ENCODE measurements at places on chromosomes 1 and 21.

GRCh38 chr1:15417059-15417934 lies 7.6 kb downstream of the EFHD2 start:
- DNase-seq: no peak

GRCh38 chr1:210248341-210248740 lies 15.7 kb downstream of the SERTAD4 start:
- DNase-seq: no peak

DNA sequence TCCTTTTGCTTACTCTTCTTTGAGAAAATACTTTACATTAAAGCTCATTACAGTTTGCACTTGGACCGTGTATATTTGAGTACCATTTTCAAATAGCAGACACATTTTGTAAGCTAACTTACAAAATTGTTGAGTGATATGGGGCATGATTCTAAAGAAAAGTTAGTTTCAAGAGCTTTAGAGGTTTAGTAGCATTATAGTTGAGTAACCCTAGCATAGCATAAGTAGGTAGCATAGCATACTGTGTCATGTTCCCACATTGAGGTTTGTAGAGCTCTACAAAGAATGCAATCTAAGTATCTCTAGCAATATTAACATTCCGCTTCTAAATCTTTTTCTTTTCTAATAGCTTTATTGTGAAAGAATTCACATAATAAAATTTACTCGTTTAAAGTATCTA lies 92.0 kb downstream of the ITSN1 start:
- DNase-seq: no peak

- no peak for DNase-seq
Measured at GRCh38 chr1:209929751-209930150, 8.3 kb upstream of the SYT14 start.

- no peak for DNase-seq
Measured at GRCh38 chr1:19665496-19666465, 1.1 kb downstream of the HTR6 start.

Measured in NCI-H2081 (cell line).